Amniotic stem cell (primary cell): ENCODE measurements at places on chromosomes 7 and 10.

DNA sequence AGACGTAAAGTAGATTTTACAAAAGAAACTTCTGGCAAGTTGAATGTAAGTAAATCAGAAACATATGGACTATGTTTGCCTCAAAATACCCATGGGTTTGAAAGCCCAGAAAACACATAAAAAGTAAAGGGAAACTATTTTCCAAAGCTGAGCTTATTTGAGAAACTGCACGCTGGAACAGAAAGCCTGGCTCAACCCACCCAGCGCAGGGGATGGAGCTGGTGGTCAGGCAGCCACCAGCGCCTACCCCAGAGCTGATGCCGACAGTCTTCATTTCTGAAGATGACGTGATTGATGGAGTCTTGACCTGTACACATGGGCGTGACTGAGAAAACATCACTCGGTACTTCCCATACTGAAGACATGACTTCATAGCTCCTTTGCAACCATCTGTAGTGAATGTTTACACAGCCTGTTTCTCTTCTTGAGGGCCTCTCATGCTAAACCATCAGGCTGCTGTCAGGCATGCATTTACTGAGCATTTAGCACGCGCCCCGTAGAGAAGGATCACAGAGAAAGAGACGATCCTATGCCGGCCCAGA is 232.6 kb upstream of the AUTS2 start:
- peak; percentile 23 for DNase-seq

- no peak for DNase-seq
Measured at GRCh38 chr7:151756076-151756731, 120.7 kb downstream of the PRKAG2 start.

- no peak for DNase-seq
Measured at GRCh38 chr7:75967487-75967997, 26.9 kb downstream of the TMEM120A start.

DNA sequence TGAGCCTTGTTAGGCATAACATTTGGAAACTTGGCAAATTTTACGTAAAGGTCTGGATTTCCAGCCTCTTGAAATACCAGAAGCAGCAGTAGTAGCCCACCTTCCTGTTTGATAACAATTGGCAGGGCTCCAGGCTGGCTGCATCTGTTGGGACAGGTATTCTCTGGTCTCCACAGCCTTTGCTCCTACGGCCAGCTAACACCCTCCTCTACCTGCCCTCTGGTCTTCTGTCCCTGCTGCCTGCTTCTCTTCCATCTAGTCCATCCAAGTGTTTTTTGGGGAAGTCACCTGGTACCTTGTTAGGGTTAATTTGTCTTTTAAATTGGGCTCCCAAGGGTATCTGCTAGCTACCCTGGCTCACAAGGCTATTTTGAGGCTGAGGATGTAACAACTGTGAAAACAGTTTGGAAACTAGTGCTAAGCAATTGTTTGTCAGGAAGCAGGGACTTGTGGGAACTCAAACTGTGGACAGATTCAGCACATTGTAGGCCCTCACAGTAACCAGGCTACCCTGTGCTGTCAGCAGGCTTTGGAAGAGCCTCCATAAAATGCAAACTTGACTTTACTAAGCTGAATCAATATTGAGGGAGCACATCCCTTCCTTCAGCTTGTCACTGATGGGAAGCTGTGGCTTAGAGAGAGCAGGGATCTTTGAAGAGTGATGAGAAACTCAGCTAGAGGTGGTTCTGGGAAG is 8.5 kb downstream of the RPS24 start:
- no peak for DNase-seq

- DNase-seq, result no peak
Measured at GRCh38 chr7:26978146-26978545, 113.8 kb upstream of the SKAP2 start.

- no peak for DNase-seq
Measured at GRCh38 chr10:118107040-118107439, 60.3 kb upstream of the RAB11FIP2 start.

DNA sequence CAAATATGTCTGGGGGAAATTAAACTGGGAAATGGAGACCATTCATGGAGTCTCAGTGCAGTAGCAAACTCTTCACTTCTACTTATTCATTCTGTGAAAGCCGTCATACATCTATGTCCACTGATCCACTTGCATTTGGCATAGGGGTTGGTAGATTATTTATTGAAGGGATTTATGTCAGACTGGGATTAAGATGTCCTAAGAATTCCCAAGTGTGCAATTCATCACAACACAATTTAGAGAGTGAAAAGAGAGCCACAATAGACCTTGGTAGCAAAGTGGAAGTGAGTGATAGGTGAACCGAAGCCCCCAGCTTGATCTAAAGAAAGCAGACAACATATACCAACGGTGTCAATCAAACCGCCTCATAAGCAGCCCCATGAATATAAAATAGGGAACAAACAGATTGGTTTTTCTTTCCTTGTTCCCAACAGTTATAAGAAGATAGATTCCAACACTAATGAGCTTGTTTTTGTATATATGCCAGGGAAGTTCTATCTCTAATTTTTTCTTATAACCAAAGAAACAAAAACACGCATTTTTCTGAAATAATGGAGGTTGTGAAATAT is 234.3 kb downstream of the CACNA2D1 start:
- DNase-seq, result no peak

- DNase-seq, result no peak
Measured at GRCh38 chr7:2607122-2607922, 24.5 kb upstream of the TTYH3 start.

DNA sequence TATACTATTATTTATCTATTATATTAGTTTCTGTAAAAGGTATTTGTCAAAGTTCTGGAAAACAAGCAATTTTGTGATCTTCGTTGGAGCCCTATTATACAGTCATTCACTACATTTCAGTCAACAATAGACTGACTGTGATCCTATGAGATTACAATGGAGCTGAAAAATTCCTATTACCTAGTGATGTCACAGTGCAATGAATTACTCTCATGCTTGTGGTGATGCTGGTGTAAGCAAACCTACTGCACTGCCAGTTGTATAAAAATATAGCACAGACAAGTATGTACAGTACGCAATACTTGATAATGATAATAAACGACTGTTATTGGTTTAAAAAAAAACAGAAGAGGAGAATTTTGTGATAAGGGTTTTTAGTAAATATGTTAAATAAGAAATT is 21.4 kb downstream of the OR6V1 start:
- DNase-seq, result no peak

- DNase-seq, result no peak
Measured at GRCh38 chr10:77834943-77835668, 91.4 kb downstream of the DLG5 start.

GRCh38 chr7:16295558-16295957 is 125.8 kb downstream of the CRPPA start:
- no peak for DNase-seq

GRCh38 chr10:124713679-124714255 is 30.4 kb downstream of the FAM53B start:
- DNase-seq, result no peak

GRCh38 chr10:104339469-104340110 is 1.3 kb upstream of the ITPRIP start:
- peak; percentile 43 for DNase-seq

DNA sequence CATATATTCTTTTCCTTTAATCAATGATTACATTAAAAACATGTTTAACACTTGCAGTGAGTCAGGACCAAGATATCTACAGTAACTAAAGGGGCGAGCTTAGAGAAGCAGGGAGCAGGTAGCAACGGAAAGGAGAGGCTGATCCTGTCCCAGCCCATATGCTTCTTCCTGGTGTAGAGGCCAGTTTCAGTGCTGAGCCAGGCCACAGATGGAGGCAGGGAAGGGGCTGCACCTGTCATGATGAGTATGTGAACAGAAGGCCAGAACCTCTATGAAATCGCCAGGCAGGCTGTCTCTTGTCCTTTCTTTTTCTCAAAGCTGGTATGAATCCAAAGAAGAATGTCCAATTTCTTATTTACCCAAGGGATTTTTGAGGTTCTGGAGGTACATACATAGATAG is 16.3 kb downstream of the REEP3 start:
- no peak for DNase-seq

DNA sequence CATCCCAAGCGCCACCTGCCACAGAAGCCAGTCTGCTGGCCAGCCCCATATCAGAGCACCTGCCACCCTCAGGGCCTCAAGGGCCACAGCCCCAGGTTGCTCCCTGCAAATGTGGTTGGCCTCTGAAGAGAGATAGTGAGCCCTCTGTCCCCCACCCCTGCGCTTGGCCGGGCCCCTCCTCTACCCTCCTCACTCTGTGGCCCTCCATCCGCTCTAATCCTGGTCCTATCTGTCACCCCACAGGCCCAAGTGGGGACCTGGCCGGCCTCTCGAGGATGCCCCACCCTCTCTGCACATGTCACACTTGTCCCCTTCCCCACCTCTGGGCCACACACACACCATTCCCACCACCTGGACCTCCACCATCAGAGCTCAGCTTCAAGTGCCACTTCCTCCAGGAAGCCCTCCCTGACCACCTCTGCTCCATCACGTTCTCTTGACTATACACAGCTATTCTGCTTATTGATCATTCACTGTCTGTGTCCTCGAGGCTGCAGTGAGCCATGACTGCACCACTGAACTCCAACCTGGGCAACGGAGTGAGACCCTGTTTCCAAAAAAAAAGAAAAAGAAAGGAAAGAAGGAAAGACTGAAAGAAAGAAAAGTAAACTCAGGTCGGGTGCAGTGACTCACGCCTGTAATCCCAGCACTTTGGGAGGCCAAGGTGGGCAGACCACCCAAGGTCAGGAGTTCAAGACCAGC is 42.4 kb downstream of the TNRC18 start:
- DNase-seq, result no peak

- DNase-seq, result no peak
Measured at GRCh38 chr7:90025771-90026170, 128.5 kb upstream of the STEAP1 start.

DNA sequence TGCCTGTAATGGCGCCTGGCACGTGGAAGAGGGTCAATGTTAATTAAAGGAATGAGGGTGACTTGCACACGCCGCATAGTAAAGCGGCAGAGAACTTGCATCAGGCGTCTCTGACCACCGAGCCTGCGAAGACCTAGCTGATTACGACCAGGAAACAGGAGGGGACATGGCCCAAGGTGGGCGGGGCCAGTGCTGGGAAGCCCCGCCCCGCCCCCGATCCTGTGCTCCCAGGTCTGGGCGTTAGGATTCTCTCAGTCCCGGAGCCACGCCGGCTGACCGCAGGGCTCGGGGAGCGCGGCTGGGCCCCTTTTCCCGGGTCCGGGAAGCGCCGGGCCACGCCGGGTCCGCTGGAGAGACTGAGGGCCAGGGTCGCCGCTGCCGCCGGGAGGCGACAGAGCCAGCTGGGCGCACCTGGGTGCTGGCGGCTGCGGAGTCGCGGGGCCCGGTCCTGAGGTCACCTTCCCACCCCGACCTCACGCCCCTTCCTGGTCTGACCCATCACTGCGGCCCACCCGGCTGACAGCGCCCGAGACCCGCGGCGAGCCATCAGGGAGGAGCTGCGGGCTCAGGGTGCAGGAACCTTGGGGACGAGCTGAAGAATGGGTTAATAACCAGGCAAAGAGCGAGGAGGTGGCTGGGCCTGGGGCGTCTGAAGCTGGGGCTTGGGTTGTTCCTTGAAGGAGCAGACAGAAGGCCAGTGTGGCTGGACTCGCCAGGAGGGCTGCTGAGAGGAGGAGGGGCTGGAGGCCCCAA is 23.0 kb upstream of the GRID1 start:
- no peak for DNase-seq

- DNase-seq, result no peak
Measured at GRCh38 chr10:125629758-125630376, 53.1 kb downstream of the TEX36 start.

- no peak for DNase-seq
Measured at GRCh38 chr7:135672560-135673359, 10.4 kb downstream of the STMP1 start.

- no peak for DNase-seq
Measured at GRCh38 chr10:34838366-34838900, 23.3 kb upstream of the PARD3 start.

DNA sequence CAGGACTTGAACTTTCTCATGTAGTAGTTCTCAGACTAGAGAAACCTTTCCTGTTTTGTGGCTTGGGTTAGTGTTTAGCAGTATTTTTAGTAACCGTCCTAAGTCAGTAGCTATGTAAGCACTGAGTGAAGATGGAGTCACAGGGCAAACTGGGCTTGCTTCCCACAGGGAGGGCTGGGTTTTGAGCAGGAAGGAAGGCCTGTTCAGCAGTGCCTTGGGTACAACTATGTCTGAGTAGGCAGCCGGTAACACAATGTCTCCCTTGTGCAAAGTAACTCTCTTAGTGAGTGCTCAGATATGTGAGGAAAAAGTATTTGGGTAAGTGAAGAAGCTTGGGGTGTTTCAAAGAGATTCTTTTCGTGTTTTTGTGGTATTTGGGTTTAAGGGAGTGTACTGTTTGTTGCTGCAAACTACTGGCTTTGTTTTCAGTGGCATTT is 96.4 kb downstream of the CCSER2 start:
- DNase-seq, result peak; percentile 94

- DNase-seq, result no peak
Measured at GRCh38 chr10:74821501-74821900, 4.9 kb upstream of the KAT6B start.

DNA sequence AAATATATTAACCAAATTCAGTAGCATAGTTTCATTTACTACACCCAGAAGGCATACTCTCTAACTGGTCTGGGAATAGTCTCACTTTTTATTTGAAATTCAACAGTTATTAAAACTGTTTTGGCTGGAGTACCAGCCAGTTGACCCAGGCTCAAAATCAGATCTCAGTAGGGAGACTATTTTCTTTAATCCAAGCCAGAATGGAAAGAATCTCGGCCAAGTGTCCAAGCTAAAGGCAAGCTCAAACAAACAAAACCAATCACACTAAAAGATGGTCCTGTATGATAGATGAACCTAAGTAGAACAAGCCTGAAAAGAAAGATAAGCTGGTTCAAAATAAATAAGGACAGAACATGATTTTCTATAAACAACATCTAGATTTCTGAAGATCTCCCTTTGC is 259.6 kb upstream of the POM121L12 start:
- no peak for DNase-seq

- no peak for DNase-seq
Measured at GRCh38 chr7:66307591-66308215, 102.6 kb downstream of the TPST1 start.

DNA sequence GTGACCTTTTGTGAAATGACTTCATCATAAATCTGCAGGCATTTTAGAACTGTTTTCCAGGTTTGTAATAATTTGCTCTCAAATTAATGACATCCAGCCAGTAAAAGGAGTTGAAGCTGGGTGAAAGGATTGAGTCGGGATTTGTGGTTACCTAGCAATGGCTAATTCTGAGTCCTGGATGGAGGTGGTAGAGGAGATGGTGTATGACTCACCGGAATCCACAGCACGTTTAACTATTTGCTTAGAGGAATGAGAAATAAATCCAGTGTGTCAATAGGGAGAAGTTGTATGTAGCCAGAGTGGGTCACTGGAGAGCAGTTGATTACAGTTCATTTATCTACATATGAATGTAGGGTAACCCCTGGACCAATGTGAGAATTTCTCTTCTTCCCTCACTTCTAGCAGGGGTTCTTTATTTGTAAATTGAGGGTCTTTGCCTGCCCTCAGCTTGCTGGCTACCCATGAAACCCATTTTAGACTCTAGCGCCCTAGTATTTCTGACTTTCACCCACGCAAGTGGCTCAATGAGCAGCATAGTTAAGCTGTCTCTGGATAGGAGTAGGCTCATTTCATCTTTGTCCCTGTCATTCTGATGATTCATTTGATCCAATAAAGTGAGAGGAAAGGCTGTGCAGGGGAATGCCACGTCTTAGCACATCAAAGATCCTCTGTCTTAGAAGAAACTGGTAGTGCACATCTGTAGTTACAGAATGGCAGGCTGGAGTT is 547.8 kb downstream of the SORCS3 start:
- no peak for DNase-seq

- DNase-seq, result no peak
Measured at GRCh38 chr7:103150192-103150591, 1.3 kb upstream of the NAPEPLD start.
